ENCODE measurements at places on chromosomes 4 and X. TPM values are rescaled to one million over a fixed set of nuclear protein-coding genes. Genes with fewer than 3 reads are reported as not detected.
A peak's percentile ranks its signal among the peaks of the same experiment; 100 is the strongest.

SLIT2 gene
- 0.07 TPM for total RNA-seq

SPATA18 gene
- 0.07 TPM for total RNA-seq

ZNF630 gene
- 0.33 TPM for total RNA-seq

GUCY1A1 gene
- total RNA-seq, result not detected

WAS gene
- total RNA-seq, result 99.0 TPM

HSD17B13 gene
- 0.19 TPM for total RNA-seq

CTAG1B gene
- not detected for total RNA-seq

DYNLT3 gene
- 13.3 TPM for total RNA-seq

PCSK1N gene
- 0.33 TPM for total RNA-seq

RBM47 gene
- total RNA-seq, result 13.0 TPM

- DNase-seq, result peak; percentile 78
Observed at GRCh38 chr4:40190880-40191815, 5.7 kb upstream of the RHOH start.

DNA sequence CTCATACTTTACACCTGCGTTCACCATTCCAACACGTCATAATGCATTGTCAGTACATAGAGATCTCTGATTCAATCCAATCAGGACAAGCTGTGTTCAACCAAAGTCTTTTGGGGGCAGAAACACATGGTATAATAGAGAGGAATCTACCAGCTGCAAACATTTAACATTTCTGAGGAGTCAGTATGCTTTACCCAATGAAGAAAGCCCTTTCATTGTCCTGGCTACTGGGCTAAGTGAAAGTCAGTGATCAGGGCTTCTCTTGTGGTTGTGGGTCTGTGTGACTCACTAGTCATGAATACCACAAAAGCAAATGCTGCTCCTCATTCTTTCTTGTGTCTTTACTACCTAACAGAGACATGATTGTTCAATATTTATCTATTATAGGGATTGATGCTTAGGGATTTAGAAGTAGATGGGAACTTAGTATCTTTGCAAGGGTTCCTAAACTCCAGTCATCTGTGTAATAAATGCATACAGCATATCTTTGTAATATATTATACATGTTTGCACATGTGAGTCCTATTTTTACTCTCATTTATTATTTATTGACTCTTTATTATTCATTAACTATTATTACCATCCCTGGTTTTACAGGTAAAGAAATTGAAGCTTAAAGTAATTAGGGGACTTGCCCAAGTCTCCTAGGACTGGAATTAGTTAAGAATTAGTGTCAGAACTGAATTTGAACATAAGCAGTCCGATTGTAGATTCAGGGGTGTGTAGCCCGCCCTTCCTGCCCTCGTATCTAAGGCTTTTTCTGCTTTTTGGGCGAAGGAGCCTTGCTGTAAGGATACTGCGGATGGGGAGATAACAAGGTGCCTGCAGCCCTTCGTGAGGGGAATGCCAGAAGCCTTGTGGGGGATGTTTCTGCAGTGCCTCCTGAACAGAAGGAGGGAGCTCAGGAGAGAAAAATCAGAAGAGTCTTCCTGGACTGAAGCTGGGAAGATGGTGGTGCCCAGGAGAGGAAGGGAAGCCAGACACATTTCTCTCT, 353.1 kb upstream of the BOD1L1 start:
- DNase-seq, result no peak

GRCh38 chrX:1378306-1378759, 13.6 kb downstream of the SLC25A6 start:
- DNase-seq, result peak; percentile 53

- no peak for DNase-seq
Observed at GRCh38 chr4:2891294-2891693, 47.6 kb downstream of the ADD1 start.

GRCh38 chr4:15738877-15739276, 36.0 kb downstream of the BST1 start:
- no peak for DNase-seq

DNA sequence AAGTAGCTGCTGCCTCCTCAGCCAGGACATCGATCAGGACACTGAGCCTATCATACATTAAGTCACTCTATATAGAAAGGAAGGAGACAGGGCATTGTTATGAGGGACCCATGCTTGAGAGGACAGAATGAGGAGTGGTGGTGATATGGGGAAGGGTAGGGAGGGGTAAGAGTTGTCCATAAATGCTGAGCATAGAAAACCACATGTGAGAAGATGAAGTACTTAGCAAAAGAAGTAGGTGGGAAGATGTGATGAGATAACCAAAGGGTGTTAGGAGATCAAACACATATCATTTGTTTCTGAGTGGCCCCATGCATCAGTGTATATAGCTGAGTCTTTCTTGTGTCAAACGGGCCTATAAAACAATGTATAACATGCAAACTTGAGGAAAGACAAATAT, 84.1 kb downstream of the DGKK start:
- no peak for DNase-seq

DNA sequence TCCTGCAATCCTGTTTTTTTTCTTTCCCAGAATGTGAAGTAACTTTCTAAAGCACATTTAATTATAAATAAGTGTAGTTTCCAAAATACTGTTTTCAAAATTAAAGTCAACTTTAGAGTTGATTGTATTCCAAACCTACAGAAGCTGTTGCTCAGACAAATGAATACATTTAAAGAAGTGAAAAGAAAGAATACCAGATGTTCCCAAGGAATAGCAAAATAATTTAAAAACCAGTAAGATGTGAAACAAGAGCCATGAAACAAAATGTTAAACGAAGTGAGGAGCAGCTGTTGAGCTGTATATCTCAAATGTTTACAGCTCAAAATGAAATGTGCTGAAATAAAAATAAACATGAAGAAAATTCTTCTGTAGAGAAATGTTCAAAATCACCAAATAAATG, 627.4 kb upstream of the NDST4 start:
- DNase-seq, result no peak

DNA sequence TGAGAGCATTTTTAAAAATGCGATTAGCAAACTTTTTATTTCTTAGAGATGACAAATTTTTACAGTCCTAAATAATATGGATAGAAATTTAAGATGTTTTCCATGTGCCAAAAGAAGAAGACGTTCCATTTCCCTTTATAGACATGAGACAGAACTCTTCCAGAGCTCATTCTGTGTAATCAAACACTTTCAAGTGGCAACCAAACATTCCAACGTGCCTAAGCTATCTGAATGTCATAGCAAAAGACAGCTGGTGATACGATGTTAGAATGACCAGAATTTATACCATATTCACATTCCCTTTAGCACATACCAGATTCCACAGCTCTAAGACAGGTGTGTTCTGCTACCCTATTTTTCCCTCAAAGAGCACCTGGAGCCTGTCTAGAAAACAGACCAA, 133.2 kb downstream of the ENOX2 start:
- DNase-seq, result no peak

DNA sequence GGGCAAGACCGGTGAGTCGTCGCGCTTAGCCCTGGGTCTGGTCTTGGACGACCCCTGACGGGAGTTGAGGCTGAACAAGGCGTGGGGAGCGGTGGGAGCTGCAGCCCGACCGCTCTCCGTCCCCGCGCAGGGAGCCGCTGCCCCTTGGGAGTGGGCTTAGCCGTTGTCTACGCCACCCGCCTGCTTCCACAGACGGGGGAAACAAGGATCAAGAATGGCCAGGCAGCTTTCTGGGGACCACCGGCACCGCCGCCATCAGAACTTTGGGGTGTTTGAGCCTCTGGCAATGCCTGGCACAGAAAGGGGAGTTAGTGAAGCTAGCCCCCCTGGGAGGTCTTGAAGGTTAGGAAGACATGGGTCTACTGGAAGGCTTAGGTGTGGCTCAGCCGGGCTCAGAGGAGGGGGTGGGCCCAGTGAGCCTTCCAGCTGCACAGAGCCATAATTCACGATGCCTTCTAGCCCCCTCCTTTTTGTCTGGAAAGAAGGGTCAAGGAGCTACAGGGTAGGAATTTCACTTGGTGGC, 583 bp downstream of the RASL11B start:
- no peak for DNase-seq

DNA sequence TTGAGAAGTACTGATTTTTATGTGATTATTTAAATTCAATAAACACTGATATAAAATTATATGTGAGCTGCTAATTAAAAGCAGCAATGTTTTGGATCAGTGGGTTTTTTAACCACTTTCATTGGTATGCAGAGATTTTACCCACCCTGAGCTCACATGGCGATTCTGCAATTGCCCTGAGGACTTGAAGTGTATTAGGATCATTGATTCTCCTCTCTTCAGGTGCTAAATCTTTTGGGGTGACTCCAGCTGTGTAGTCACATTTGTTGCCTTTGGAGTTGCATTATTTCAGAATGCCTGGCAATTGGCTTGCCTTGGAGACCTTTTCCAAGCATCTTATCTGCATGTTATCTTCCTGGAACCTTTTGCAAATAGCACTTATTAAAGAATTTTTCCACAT, 51.3 kb downstream of the UGT8 start:
- no peak for DNase-seq

GRCh38 chr4:154616287-154616686, 3.8 kb upstream of the FGG start:
- no peak for DNase-seq

GRCh38 chr4:17915439-17915838, 104.7 kb downstream of the NCAPG start:
- no peak for DNase-seq

DNA sequence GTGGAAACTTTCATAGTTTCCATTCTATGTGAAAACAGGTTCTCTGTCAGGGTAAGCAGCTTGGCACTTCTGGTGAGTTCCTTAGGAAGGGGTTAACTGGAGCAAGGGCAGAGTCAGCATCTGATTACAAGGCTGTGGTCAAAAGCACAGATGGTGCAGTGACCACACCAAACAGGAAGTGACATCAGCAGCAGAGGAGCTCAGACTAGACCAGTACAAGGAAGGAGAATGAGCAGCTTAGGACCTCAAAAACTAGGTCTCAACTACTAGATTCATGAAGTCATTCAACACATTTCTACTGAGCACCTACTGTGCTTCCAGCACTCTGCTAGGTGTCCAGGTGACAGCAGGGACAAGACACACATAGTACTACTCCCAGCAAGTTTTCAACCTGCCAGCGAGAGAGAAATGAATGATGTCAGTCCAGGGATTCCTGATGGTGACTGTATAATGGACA, 130.2 kb downstream of the AMELX start:
- DNase-seq, result no peak

GRCh38 chr4:22877486-22878052, 184.8 kb downstream of the GBA3 start:
- DNase-seq, result no peak

Measured in activated CD4-positive, alpha-beta T cell treated with anti-CD3 and anti-CD28 coated beads, Interleukin-2, amount 10 ng/mL, durations not matched to agents 24 days and 14 days (primary cell).